Trophoblast cell (in vitro differentiated cells and primary cell): ENCODE measurements at places on chromosomes 2 and 18.

GRCh38 chr18:29083545-29083944, 906.6 kb upstream of the CDH2 start:
- no peak for DNase-seq

DNA sequence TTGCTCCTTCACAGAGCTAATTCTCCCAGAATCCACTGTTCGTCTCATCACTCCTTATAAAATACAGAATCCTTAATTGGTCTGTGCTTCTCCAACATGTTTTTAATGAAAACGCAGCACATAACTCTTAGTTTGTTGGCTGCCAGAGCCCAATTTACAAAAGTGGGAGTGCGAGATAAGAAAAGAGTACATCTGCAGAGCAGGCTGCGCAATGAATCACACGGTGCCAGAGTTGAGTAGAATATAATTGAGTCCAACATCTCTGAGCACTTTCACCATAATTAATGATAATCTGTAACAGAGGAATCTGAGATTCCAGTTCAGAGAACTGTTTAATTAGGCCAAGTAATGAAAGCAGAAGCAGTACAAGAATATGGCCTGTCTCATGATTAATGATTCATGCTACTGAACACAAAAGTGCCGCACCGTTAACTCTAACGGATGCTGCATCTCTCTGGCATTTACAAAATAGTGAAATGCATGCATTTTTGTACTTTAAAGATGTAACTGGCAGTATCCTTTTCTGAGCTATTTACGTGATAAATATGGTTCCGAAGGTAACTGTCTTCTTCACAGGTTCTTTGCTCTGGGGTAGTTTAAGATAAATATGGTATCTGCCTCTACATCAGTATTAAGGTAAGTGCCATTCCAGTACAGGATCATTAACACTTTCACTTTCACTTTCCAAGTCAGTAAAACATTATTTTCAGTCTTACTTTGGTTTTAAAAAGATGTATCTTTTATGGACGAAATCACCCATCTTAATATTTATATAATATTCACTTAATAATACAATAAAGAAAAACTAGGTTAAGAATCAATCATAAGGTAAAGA, 785.6 kb downstream of the NR4A2 start:
- DNase-seq, result no peak

GRCh38 chr2:224461391-224461790, 59.5 kb upstream of the FAM124B start:
- DNase-seq, result no peak

DNA sequence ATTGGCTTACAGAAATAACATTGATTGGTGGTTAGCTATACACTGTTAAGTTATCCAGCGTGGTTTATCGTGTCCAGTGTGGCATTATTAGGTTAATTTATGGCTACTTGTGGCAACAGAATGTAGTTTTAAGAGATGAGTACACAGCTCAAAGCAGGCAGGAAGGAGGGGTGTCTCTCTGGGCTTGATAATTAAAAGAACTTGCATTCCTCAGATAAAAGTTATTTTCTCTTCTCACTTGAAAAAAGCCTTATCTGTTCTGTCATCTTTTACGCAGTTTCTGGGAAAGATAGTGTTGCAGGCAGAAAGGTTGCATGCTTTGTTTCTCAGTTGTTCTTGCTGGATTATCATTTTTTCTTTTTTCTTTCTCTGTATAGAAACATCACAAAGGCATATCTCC, 154.4 kb upstream of the COL3A1 start:
- DNase-seq, result peak; percentile 50

- no peak for DNase-seq
Measured at GRCh38 chr2:189162566-189162965, 17.0 kb downstream of the COL5A2 start.

DNA sequence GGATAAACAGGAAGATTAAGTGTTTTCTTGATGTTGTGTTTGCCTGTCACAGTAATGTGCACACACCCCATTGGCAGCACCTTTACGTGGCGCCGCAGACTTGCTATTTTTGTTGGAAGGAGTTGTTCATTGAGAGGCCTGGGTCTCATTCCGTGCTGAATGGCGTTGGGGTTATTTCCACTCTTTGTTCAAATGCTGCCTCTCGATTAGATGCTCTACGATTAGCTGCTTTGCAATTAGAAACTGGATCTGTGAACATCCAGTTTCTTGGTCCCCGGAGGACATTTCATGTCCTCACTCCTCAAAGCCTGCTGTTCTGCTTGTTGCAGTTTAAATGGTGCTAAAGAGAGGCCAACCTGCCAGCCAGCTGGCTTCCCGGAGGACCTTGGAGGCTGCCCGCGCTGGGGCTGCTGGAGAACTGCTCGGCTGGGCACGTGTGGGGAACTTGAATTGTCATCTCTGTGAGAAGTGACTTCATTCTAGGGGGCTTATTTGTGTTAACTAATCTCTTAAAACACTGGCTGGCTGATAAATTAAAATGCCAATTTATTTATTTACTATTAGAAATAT, 117.4 kb upstream of the NABP1 start:
- DNase-seq, result no peak

DNA sequence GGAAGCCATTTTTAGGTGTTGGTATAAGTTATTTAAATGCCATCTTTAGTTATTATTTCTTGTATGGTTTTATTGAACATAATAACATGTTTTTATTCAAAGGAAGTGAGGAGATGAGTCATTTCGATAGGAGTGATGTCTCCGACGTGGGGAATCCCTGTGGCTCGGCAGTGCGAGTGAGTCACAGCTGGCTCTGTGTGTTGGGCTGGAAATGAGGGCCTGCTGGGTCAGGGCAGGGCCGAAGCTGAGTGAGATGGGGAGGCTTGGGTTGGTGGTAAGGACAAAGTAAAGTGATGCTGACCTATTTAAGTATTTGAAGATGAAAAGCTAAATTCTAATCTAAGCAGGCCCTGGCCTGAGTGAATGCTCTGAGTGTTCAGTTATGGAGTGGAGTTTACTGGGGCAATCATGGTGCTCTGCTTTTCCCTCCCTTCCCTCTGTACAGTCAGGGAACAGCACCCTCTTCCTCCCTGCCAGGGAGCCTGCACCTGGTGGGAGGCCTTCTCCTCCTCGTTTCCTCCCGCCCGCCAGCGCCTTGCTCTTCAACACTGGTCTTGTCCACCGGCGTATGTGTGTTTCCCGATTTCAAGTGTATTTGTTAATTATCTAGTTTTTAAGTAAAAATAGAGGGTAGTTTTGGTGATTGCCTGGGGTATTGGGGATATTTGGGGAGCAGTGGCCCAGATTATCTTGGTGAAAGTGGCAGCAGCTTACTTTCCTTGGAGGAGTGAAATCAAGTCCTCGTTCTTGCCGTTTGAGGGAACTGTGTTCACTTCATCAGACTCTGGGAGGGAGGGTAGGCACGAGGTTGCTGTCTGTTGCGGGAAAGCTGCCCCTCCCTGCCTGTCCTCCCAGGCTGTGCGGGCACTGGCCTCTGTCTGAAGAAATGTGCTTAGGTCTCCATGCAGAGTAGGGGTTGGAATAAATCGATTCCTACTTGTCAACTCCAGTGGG, 157.0 kb downstream of the LDLRAD4 start:
- peak; percentile 49 for DNase-seq

GRCh38 chr2:12478151-12479064, 238.3 kb upstream of the TRIB2 start:
- DNase-seq, result no peak

DNA sequence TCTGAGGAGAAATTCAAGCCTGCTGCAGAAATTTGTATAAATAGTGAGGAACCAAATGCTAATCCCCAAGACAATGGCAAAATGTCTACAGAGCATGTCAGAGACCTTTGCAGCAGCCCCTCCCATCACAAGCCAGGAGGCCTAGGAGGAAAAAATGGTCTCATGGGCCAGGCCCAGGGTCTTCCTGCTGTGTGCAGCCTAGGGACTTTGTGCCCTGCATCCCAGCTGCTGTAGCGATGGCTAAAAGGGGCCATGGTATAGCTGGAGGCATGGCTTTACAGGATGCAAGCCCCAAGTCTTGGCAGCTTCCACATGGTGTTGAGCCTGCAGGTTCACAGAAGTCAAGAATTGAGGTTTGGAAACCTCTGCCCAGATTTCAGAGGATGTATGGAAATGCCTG, 191.2 kb upstream of the BCL2L11 start:
- DNase-seq, result no peak

DNA sequence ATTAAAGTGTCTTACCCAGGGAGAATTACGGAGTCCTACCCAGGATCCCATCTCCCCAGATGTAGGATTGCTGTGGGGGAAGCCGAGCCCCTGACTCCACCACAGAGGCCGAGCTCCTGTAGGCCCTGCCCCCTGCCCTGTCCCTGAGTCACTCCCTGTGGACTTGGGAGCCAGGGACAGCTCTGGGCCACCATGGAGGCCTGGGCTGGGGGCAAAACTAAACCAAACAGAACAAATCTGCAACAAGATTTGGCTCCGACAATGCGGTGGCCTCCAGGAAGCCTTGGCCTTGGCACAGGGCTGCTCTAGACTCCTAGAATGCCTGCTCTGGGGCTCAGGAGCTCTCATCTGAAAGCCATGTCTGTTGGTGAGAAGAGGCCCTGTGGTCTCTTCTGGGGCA, 99.3 kb upstream of the PXDN start:
- no peak for DNase-seq

DNA sequence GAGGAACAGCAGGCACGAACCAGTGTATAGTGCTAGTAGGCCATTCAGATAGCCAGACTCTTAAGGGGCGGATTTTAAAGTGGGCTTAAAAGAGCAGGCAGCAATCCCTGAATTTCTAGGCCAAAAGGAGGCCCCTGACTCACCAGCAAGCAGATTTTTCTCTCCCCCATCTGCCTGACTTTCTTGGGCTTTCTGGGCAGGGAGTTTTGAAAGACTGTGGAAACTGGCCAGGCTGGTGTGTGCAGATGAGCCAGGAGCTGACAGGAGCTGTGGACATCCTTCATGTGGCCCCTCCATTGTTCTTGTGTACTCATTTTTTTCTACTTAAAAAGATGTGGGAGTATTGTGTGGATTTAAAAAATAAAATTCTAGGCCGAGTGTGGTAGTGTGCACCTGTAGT, 59.0 kb downstream of the GLI2 start:
- no peak for DNase-seq

- DNase-seq, result no peak
Measured at GRCh38 chr2:28893488-28893887, 979 bp upstream of the WDR43 start.

DNA sequence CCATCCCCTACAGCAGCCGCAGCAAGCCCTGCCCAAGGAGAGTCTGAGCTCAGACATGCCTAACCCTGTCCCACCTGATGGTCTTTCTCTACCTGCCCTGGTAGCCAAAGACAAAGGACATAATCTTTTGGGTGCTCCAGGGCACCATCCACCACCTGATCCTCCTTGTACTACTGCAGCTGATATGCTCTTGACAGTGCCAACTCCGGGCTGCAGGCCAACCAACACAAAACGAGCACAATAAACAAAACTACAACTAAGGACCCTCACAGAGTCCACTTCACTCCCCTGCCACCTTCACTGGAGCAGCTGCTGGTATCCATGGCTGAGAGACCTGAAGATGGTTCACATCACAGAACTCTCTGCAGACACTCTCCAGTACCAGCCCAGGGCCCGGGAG, 106.3 kb downstream of the GRB14 start:
- DNase-seq, result no peak

DNA sequence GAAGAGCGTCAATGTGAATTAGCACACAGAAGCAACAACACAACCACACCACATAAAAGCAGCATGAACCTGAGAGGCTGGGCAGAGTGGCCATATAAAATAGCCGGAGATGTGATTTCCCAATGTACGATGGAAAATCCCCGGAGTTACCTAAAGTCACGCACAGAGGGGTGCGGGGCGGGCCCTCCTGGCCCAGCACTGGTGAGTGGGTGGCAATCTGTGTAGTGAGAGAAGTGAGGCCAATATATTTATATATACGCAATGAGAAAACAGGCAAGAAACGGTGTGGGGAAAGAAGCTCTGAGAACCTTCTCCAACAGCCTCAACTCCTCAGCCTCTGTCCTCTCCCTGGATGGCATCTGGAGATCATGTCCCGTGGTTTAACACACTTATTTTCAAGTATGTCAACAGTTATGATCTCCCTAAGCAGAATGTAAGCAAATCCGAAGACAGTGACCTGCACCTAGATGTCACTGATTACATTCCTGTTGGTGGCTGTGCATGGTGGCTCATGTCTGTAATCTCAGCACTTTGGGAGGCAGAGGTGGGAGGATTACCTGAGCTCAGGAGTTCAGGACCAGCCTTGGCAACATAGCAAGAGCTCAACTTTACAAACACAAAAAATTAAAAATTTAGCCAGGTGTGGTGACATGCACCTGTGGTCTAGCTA, 41.6 kb downstream of the CRACDL start:
- DNase-seq, result peak; percentile 85
